ENCODE measurements at places on chromosomes 1 and 21.

DNA sequence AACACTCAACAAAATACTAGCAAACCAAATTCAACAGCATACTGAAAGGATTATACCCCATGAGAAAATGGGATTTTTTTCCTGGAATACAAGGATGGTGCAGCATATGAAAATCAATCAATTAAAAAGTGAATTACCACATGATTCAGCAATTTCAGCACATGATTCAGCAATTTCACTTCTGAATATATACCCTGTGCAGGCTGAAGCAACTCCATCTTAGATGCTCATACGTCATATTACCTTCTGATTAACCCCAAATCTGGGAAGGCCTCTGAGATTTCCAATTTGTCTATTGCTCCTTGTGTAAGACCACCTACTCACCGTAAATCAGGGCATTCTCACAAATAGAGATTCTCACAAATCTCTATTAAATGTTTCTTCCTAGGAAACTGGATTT lies 43.8 kb upstream of the ERO1B start:
- DNase-seq, result no peak

DNA sequence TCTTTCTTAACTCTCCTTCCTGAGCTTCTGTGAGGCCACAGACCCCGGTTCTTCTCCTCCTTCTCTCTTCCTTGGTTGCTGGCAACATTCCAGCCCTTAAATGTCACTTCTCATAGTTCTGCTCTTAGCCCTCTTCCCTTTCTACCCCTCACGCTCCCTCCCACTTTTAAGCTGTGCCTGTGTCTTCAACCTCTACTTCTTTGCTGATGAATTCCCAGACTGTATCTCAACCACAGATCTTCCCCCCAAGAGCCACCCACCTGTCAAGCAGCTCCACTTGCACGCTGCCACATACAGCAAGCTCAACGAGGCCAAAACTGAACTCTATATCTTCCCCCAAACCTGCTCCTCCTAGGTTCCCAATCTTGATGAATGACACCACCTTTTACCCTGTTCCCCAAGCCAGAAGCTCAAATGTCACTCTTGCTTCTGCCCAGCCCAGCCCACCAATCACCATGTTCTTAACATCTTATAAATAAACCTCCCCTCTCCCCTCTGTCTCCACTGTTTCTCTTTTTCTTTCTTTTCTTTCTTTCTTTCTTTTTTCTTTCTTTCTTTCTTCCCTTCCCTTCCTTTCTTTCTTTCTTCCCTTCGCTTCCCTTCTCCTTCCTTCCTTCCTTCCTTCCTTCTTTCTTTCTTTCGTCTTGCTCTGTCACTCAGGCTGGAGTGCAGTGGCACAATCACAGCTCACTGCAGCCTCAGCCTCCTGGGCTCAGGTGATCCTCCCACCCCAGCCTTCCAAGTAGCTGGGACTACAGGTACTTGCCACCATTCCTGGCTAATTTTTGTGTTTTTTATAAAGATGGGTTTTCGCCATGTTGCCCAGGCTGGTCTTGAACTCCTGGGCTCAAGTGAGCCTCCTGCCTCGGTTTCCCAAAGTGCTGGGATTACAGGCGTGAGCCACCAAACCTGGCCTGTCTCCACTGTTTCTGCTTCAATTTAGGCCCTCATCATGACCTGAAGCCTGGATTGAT lies 19.8 kb upstream of the PTP4A2 start:
- no peak for DNase-seq

DNA sequence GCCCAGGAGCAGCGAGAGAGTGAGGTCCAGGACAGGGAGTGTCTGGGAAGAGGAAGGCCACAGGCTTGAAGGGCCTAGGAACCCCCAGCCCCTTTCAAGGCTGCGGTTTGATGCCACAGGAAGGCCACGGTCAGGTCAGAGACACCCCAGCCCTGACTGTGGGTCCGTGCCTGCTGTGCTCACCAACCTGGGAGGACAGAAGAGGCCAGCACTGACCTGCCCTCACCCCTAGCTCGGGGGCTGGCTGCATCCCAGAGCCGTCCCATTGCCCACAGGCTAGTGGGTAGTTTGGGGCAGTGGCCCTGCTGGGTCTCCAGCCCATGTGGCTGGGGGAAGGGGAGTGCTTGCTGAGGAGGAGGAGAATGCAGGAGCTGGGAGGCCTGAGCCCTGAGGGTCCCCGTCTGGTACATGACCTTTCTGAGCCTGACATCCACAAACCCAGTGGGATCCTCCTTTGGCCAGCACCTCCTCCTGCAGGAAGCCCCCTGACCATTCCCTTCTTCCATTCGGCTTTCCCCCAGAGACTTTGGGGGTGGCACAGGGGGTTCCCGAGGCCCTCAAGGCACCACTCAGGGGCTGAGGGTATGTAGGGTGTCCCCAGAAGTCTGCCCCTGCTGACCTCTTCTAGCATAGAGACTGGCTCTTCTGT lies 54.3 kb downstream of the WNT9A start:
- DNase-seq, result no peak

DNA sequence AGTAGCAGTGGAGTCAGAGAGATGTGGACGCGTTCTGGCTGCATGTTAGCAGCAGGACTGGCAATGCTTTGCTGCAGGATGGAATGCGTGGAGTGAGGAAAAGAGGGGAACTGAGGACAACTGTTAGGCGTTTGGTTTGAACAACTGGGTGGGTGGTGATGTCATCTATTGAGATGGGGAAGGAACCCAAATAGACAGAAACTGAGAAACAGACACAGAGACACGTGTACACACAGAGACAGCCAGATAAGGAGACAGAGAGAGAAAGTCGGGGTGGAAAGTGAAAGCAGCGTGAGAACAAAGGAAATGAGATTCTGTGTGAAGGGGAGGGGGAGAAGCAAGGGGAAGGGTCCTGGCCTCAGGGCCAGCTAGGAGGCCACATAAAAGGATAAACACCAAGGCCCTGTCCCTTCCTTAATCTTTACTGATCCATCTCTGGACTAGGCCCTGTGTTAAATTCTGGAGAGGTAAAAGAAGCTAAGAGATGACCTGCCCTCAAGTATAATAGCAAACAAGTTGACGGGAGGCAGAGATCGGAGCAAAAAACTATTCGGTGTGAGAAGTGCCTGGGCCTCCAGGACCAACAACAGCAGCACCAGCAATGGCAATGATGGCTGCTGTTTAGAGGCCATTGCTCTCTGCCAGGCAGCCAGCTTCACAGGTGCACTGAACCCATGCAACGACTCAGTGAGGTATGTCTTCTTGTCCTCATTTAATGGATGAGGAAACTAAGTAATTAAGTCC lies 31.6 kb downstream of the VWA5B1 start:
- no peak for DNase-seq

DNA sequence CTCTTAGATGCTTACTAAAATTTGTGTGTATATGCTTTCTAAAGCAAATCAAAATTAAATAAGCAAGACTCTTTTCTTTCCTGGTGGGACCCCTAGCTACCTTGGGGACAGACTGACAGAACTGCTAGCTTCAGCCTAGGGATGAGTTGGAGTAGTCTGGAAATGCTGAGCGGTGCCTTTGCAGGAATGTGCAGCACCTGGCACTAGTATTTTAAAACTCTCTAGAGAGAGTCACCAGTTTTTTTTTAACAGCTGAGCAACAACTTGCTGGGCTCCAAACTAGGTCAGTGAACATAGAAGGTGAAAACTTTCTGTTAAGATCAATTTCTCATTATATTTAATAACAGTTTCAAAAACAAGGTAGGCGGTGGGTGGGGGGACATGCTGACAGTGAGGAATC lies 56.8 kb downstream of the NUF2 start:
- no peak for DNase-seq

GRCh38 chr21:17610911-17611310 lies 1.8 kb downstream of the BTG3 start:
- no peak for DNase-seq

- no peak for DNase-seq
Measured at GRCh38 chr1:197561041-197561440, 214.2 kb downstream of the DENND1B start.

DNA sequence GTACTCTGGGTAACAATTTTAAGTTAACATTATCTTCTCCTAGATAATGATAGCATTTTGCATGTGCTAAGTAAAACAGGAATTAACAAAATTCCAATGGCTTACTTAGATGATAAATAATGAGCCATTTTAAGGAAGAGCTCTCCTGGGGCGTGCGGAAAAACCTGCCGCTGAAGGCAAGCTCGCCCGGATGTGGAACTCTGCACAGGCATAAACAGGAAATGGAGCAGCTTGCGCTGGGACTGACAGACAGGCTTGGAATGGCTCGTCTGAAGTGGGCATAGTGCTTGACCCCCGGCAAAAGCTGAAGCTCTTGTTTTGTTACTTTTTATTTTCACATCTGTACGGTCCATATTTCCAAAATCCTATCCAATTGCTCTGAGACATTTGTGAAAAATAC lies 169.2 kb downstream of the ZNF281 start:
- DNase-seq, result no peak

DNA sequence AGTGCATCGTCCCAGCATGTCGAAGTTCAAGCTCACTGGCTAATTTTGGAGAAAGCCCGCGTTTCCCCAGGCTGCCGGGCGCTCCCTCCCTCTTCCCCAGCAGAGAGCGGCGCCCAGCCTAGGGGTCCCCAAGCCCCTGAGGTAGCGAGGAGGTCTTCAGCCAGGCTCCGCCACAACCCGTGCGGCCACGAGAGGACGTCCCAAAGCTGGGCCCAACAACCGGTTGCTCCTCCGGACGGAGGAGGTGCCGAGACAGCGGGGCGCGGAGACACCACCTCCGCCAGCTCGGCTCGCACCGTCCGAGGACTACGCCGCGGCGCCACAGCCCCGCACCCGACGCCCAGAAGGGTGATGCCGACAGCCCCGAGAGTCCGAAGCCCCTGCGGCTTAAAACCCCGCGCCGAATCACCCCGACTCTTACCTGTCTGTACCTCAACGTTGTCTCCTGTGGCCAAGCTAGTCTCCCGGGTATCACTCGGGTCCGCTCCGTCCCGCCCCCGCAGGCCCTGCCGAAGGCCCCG lies at the start of gene DENND2C:
Gene DENND2C, minus strand, starts transcription at position 488 of the 521 bp plus-strand sequence. CDS start 44,065 bp downstream, outside the sequence.
- no peak for DNase-seq

DNA sequence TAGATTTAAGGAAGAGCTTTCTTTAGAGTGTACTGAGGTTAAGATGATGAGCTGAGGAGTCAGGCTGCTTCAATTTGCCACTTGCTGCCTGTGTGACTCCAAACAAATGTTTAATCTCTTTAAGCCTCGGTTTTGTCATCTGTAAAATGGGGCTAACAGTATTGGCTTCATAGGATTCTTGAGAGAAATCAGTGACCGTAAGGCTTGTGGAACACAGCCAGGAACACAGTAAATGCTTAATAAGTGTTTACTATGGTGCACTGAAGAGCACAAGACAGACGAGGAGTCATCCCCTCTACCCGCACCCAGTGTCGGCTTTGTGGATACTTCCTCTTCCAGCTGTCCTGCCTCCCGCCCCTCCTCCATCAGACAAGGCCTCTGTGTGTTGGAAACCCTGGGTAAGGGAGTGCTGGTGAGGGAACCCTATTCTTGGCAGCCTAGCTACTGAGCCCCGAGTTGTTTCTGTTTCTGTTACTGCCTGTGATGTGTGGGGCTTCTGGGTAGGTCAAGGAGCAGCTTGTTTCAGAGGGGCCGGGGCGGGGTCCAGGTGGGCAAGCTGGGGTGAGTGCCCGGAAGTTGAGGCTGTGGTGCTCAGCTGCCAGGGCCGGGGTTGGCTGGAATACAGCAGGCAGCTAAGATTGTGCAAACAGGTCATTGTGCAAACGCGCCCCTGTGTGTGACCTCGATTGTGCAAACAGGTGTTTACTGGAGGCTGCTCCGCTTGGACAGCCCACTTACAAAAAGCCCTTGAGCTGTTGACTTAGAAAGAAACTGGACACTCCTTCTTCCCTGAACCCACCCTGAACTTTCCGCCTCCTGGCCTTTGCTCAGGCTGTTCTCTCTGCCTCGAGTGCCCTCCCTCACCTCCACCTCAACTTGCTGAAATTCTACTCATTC lies 4.0 kb upstream of the CSF3R start:
- DNase-seq, result no peak

GRCh38 chr1:201404722-201405483 lies 5.8 kb upstream of the LAD1 start:
- DNase-seq, result no peak

- no peak for DNase-seq
Measured at GRCh38 chr1:235876402-235876841, 9.7 kb upstream of the LYST start.

- no peak for DNase-seq
Measured at GRCh38 chr21:35716876-35717565, 343.3 kb downstream of the SETD4 start.

- no peak for DNase-seq
Measured at GRCh38 chr21:18608226-18608625, 204.6 kb upstream of the TMPRSS15 start.

DNA sequence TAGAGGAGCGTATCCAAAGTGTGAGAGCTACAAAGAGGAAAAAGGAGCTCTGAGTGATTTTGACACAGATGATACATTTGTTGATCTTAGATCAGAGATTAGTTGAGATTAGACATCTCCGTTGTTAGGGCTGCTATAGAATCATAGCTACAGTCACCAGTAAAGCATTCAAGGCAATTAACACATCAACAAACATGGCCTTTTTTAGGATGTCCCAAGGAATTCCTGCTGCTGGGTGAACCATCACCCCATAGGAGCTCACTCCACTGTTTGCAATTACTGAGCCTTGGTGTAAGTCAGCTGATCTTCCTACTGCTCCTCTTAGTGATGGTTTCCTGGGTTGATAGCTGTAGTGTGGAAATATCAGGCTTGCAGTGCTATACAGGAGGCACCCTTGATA lies 6.7 kb upstream of the RSRP1 start:
- DNase-seq, result no peak

DNA sequence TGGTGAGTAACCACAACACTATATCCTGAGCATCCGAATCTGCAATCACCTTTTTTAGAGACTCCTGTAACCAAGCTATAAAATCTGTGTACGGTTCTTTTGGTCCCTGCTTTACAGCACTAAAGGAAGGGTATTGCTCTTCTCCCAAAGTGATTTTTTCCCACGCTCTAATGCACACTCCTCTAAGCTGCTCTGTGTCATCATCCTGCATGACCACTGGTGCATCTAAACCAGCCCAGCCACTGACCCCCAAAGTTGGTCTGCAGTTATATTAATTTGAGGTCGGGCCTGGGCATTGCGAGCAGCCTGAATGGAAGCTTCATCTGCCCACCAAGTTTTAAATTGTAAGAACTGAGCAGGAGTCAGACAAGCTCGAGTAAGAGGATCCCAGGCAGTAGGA lies 480.0 kb downstream of the PTPRU start:
- DNase-seq, result no peak

DNA sequence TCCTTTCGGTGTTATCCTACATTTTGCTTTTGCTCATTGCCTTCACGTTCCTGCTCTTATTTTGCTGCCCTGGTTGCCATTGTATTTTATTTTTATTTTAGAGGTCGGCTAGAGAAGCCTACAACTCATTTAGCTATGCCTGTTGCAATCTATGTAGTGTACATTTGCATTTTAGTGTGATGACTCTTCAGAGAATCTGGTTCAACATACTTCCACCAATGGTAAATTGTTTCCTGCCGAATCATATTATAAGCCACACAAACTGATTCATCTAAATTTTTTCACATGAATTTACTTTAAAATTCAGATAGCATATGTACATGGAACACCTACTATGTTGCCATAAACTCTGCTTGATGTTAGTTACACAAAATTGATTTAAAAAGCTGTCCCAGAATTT lies 1596.9 kb downstream of the PLA2G4A start:
- DNase-seq, result no peak

Measured in NK-92 treated with Interleukin-12 subunit alpha and Interleukin-12 subunit beta, amount 100 ng/mL, for 24 hours (cell line).